ENCODE measurements at places on chromosomes 5 and 9.

DNA sequence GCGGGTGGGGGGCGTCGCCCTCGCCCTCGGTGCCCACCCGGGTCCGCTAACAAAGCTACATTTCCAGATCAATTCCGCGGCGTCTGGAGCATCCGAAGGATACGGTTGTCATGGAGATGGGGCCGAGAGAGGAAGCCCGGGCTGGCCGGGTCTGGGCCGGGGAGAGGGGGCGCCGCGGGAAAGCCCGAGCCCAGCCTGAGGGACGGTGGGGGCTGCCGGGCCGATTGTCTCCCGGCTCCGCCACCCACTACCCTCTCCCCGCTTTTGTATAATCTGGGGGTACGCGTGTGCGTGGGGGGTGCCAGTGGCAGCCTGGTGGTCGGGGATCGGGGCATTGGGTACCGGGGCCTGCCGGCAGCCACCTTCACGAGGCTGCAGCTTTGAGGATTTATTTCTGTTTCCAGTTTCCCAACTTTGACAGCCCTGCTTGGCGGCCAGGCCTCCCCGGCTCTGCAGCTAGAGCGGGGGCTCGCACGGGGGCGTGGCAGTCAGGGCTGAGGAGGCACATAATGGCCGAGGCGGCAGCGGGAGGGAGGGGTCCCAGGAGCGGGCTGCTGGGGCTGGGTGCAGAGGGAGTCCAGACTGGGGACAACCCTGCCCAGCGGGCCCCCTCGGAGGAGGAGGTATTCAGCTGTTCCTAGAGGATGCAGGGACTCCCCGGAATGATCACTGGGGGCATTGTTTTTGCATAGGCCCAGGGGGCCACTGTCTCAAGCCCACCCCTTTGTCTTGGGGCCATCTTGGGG lies 626 bp downstream of the PSD2 start:
- DNase-seq, result no peak

DNA sequence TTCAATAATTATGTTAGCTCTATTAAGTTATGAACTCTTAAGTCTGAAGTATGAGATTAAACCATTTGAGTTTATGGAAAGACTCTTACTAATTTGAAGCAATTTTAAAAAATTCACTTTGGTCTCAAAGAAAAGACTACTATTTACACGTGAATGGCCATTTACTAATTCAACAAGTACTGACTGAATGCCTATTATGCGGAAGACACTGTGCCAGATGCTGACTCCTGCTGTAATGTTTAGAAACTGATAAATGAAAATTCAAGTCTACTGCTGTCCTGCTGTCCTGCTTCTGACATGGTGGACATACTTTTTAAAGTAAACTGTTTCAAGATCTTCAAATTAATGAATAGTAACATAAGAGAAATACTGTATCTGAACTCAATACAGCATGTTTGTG lies 116.2 kb downstream of the MPDZ start:
- no peak for DNase-seq

DNA sequence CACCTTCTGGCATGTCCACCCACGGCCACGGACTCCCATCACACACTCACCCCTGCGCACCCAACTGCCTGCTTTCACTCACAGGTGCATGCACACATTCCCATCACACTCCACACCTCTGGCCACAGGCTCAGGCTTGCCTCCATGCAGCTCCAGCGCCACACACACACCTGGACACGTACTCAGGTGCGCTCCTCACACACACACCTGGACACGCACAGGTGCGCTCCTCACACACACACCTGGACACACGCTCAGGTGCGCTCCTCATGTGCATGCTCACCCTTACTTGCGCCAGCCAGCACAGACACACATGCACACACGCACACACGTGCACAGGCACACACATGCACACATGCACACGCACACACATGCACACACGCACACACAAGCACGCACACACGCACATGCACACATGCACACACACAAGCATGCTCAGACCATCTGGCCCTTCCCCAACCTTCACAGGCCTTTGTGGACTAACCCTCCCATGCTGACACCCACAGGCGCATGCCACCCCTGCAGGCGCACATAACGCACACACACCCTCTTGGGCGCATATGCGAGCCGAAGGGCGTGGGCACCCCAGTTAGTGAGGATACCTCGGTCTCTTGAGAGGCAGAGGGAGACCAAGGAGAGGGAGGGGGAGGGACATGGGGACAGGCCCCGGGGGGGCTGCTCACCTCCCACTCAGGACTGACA lies 8.3 kb downstream of the GRIN1 start:
- no peak for DNase-seq

- no peak for DNase-seq
These were observed 55.5 kb downstream of the FAM81B start for GRCh38 chr5:95446560-95447221.

- DNase-seq, result no peak
These were observed 149.7 kb downstream of the ESM1 start for GRCh38 chr5:54835647-54836046.

DNA sequence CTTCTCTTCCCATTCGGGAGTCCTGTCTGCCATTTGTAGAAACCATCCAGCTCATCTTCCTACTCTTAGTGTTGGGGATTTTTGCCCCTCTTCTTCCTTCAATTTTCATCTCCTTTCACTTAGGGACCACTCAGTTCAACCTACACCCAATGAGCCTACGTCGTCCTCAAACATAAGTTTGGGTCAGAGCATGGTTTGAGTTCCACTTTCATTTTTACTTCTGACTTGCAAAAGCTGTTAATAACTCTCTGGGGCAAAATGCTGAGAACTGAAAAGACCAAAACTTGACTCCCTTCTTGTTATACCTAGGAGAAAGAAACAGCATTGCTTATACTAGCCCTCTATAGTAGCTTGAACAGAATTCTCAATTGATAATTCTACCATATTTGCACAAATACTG lies 381.5 kb upstream of the MPDZ start:
- no peak for DNase-seq

DNA sequence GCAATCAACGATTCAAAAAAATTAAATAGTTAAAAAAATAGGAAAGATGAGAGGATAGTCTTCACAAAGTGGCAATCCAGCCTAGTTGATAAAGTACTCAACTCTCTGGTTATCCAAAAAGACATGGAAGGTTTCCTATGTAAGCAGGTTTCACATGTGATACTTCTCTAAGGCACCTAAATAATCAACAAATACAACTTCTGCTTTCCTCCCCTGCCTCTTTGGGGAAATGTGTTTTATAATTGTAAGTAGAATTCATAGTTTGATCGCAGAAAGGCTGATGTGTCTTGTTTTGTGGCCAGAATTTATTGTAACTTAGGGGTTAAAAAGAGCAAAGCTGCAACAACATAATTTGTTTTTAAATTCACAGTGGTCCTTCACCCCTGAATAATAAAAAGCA lies 855.5 kb upstream of the DMAC1 start:
- no peak for DNase-seq

- no peak for DNase-seq
These were observed 142.4 kb upstream of the C9orf72 start for GRCh38 chr9:27715651-27716050.

GRCh38 chr5:54965806-54966205 lies 19.6 kb downstream of the ESM1 start:
- DNase-seq, result no peak

DNA sequence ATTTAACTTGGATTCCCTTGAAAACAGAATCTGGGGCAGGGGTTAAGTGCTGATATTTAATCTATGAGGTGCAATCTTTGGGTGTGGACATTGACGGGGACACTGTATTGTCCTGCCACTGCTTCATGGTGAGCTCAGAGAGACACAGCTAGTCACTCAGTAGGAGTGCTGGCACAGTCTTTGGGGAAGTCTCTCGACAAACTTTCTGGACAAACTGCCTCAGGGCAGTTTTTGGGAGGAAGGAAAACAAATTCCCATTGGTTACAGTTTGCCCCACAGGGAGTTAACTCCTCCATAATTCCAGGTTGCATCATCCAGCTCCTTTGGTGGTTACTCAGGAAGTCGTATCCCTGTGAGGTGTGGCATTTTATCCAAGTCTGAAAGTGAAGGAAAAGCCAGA lies 17.9 kb downstream of the HNRNPK start:
- DNase-seq, result no peak

DNA sequence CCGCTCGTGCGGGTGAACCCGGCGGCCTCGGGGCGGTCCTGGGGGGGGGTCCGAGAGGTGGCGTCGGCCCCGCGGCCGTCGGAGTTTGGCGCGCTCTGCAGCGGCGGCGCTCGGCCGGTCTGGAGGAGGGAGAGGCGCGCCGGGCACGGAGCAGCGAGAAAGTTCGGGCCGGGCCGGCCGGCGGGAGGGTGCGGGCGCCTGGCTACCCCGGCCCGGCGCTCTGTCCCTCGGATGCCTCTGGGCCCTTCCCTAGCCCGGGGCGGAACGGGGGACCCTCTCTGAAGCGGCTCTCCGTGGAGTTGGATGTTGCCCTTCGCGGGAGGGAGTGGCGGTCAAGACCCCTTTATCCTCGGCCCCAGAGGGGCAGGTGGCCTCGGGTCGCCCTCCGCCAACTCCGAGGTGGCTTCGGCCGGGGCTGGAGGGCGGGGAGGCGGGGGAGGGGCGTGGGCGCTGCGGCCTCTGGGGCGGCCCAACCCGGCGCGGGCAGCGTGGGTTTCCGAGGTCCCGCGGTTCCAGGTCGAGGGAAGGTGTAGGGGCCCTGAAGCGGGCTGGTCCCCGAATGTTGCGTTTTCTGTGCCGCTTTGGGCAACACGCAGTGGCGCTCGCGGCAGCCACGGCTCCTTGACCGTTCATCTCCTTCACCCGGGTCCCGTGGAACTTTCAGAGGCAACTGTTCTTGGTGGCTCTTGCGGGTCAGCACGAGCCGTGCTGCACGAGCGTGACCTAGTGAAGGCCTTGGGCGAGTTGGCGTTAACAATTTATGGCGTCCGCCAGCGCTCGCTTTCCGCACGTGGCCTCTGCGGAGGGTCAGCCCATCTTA lies 290.5 kb downstream of the DOCK8 start:
- peak; percentile 1 for DNase-seq

GRCh38 chr9:73143711-73144328 lies 7.8 kb upstream of the ANXA1 start:
- no peak for DNase-seq

Measured in activated CD4-positive, alpha-beta T cell treated with anti-CD3 and anti-CD28 coated beads, Interleukin-2, amount 50 U/mL, for 24 hours (primary cell).